DMS 273 treated with DMSO at 0.1 percent for 48 hours (cell line): ENCODE measurements at places on chromosomes 12 and 14.

GRCh38 chr12:53466640-53467039 lies 14.7 kb downstream of the PCBP2 start:
- DNase-seq: no peak

DNA sequence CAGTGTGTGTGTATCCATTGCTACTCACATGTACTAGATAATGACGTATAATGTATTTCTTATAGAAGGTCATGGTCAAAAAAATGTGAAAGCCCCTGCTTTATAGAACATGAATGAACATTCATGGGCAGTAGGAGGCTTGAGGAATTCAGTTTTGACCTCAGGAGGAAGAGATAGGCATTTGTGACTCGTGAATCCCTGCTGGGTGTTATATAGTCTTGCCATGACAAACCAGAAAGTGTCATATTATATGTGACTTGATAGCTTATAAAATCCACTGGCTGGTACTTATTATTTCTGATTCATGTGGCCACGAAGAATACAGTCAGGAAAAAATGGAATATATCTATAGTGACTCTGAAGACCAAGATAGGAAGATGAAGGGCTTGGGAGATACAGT lies 287.6 kb downstream of the CEP128 start:
- DNase-seq: no peak

DNA sequence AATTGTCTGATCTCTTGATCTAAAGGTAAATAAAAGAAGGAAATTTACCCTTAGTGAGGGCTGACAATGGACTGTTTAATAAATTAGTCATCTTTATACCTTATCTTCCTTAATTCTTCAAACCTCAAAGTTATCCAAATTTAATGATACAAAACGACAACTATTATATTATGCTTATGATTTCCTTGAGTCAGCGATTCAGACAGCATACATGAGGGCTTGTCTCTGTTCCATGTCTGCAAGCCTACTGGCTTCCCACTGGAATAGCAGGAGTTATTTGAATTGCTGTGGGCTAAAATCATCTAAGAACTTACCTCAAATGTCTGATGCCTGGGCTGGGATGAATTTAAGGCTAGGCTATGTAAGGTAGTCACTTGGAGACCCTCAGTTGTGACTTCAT lies 197.2 kb upstream of the MDGA2 start:
- no peak for DNase-seq

DNA sequence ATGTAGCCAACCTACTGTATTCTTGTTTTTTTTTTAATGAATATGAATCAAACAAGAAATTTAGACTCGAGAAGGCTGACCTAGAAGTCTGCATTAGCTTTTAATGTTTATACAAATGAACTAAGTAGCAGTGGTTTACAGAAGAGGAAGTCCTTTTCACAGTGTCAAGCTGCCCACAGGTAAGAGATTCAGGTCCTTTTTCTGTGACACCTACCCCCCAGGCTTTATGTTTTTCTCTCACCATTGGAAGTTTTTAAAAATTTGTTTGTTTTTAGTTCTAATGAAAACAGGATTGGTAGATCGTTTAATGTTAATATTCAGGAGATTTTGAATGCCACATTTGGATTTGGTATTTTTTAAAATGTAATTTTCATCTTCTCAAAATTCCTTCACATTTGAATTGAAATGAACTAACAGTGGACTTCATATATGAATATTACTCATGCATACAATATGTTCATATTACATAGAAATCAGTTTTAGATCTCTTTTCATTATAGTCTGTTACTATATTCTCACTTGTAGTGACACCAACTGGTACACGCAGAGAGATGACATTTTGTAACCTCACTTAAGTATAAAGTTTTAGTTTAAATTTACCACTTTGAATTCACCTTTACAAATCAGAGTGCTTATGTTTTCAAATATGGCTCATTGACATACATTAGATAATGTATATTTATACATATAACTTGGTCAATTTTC lies 29.7 kb downstream of the ATF7IP start:
- no peak for DNase-seq

GRCh38 chr14:92160619-92161018 lies 38.9 kb downstream of the CPSF2 start:
- DNase-seq: no peak
